ENCODE measurements at places on chromosomes 3 and 15.

DNA sequence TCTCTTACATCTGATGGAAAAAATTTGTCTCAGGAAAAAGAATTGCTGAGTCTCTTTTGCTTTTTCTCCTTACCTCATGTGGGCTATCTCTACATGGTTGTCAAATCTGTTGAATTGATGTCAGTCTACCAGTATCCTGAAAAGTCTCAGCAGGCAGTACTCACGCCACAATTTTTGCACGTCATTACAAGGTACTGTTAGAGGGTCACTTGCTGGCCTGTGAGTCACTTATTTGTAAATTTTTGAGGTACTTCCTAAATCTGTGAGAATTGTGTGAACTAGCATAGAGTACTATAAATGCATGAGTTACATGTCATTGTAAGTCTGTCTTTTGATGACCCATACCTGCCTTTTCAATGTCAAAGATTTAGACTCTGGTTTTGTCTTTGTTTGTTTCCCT, 15.9 kb downstream of the HPS3 start:
- no peak for DNase-seq

DNA sequence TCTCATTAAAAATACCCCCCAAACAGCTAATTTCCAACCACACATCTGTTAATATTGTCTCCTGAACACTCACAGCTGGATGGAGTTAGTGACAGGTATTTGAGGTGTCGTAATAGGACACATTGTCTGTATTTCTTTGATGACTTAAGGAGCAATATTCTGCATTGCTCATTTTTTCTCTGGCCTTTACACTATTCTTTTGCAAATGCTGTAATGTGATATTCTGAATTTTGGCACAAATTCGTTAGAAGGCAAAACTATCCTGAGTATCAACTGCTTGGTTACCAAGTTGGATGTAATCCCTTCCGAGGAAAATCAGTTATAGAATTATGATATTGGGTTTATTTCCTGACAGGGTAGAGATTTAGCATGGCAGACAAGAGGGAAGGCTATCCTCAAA, 1030.2 kb downstream of the MCTP2 start:
- no peak for DNase-seq

DNA sequence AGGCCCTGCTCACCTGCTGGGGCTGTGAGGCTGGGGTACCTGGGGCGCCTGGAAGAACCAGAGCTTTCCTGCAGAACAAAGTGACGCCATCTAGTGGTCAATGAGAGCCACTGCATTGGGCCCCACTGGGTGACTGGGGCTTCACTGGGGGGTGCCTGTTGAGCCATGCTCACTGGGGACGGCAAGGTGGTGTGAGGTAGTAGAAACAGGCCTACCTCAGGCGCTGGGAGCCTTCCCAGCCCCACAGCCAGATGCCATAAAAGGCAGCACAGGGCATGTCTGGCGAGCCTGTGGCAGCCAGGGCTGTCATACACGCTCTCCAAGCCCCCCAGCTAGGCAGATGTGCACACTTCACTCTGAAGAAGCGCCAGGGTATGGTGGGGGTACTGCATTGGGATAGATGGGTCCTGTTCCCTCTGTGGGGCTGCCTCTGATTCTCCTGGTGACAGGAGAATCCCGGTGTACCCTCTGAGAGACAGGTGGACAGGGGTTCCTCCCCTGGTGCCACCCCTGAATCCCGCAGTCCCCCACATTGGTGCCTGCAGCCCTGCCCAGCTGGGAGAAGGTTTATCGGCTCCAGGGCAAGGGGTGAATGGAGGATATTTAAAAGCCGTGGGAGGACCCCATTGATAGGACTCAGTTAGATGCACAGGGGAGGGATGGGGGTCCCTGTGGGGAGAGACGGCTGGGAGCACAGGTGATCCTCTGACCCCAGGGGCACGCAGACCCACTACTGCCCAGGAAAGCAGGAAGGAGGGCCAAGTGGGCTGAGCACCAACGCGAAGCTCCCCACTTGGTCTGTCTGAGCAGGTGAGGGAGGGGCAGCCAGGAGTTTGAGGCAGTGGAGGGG, 178.8 kb downstream of the NSMCE3 start:
- peak; percentile 61 for DNase-seq

DNA sequence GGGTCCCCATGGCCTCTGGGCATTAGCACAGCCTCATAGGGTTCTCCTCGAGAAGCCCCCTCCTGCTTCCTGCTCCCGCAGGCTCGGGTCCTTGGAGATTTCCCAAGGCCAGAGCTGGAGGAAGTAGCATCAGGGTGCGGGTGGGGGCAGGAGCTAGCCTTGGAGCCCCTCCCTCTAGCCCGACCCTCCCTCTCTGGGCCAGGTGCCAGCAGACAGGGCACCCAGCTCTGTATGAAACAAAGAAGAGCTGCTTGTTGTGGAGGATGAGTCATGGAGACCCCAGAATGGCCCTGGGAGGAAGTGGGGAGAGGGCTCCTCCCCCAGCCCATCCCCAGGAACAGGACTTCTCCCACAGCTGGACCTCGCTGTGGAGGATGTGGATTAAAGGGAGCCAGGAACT, 29.2 kb downstream of the EPHB3 start:
- no peak for DNase-seq

- no peak for DNase-seq
Observed at GRCh38 chr3:136653628-136654027, 98.5 kb downstream of the STAG1 start.

GRCh38 chr15:63048776-63049665, 6.5 kb downstream of the TPM1 start:
- DNase-seq, result peak; percentile 43

GRCh38 chr15:76979331-76979925, 15.5 kb upstream of the PSTPIP1 start:
- DNase-seq, result no peak

DNA sequence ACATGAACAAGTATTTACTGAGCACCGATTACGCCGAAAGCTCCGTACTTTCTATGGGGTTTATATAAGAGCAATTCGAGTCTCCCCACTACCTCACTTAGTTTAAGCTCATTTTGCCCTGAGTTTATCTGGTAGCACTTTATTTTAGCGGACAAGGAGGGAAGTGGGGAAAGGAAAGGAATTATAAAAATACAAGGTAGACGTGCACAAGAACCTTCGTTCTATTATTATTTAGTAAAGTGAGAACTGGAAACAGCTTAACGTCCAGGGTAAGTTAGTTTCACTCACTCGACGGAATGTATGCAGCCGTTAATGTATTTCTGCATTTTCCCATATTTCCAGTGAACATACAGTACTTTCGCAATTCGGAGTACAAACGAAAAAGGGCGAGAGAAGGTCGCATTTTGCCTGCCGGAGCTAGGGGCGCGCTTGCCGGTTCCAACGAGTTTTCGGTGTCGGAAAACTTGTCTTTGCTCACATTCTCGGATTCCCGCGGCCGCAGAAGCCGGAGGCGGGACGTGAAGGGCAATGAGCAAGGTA, 1.2 kb upstream of the STT3B start:
- DNase-seq, result no peak

GRCh38 chr3:168048414-168049330, 47.1 kb downstream of the GOLIM4 start:
- DNase-seq, result no peak

DNA sequence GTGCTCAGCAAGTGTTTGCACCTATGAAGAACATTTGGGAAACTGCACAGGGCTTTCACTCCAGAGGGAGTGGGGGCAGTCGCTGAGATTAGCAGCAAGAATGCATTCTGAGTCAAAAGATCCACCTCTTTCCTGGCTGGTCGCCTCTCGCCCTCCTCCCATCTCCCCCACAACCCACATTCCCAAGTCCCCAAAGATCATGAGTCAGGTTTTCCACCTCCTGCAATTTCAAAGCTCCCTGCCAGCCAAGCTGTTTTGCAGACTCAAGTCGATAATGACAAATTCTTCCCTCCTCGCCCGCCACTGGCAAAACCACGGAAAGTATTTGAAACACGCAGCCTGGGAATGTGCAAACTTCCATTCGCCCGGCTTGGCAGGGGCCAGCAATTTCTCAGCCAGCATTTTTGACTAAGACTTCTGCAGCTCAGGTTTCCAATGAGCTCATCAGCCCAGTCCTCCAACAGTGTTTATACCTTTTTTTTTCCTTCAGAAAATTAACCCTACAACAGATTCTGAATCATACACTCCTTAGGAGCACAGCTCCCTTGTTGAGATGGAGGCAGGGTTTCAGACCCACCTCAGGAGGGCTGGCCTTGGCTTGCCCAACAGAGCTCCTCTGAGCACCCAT, 181.4 kb downstream of the SMAD6 start:
- DNase-seq, result no peak

GRCh38 chr3:172138792-172139507, 99.6 kb downstream of the FNDC3B start:
- peak; percentile 48 for DNase-seq

DNA sequence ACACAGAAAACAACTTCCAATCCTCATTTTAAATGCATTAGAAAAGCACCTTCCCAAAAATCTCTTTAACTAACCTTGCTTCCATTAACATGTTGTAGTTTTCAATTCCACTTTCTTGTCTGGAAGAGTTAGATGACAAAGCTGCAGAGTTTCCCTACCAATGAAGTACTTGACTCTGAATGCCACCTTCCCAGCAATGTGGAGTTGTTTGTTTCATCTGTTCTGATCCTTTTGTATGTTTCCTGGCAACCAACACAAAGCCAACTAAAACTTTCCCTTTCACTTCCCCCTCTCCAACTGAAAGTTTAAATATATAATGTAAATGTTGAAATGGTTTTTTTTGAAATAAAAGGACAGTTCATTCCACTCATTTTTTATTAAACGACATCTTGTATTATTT, at the start of gene WDR49:
Gene WDR49, minus strand, starts transcription at position 183 of the 400 bp plus-strand sequence. CDS start 517 bp downstream, outside the sequence.
- no peak for DNase-seq

GRCh38 chr3:33047842-33048834, 48.8 kb downstream of the GLB1 start:
- peak; percentile 22 for DNase-seq

GRCh38 chr3:105260385-105260784, 106.3 kb upstream of the ALCAM start:
- peak; percentile 2 for DNase-seq

GRCh38 chr3:183298701-183299153, 45.7 kb downstream of the B3GNT5 start:
- no peak for DNase-seq

DNA sequence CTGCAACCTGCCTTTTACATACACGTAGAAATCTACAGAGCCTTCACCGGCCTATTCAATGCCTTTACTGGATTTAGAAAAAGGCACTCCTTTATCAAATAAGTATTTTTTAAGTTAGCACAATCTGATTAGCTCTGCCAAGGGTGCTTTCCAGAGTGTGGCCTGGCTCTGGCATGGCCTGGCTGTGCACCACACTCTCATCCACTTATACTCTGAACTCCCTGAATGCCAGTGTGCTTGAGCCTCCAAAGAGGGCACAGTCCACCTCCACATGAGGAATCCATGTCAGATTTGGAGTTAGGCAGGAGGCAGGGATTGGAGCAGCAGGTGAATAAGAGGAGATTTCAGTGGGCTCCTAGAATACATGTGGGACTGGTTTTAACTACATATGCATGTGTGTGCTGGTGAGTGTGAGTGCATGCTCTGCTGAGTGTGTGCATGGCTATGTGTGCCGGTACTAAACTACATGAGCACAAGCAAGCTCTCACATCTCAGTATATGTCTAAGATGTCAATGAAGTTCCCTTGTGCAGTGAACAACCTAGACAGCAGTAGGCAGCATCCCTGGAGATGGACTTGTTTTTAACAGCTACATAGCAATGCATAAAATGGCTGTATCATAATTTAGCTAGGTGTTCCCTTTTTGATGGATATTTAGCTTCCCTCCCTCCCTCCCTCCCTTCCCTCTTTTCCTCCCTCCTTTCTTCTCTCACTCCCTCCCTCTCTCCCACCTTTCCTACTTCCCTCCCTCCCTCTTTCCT, 17.8 kb upstream of the ZFAND6 start:
- DNase-seq, result no peak

DNA sequence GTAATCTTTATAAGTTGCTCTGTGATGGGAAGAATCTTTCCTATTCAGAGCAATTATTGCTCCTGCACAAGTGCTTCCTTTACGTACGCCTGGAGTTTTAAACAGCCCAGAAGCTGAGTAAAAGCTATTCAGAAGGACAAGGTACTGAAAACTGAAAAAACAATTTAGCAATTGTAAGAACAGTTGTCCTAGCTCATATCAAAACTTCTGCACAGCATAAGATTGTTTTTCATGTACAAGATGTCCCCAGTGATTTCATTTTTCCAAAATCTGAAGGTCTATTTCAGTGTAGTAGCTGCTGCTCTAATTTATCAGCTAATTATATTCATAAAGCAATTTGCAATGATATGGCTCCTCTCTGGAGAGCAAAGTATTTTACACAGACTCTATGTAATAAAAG, 23.7 kb downstream of the KCNAB1 start:
- no peak for DNase-seq

- no peak for DNase-seq
Observed at GRCh38 chr3:24315971-24316370, 178.7 kb downstream of the THRB start.

DNA sequence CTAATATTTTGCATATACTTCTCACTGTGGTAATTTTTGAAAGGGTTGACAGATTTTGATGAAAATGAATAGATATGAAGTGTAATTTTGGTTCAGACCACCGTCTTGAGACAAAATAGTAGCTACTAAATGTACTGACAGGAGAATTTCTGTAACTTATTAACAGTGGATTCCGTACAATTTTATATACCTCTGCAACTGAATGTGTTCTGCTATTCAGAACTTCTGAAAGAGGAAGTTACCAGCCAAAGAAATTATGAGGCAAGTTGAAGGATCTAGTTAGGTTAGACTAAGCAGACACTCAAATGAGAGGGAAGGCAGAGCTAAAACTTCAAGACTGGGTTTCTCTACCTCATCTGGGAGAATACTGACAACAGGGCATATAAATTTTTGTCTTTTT, 29.4 kb downstream of the GAP43 start:
- no peak for DNase-seq

DNA sequence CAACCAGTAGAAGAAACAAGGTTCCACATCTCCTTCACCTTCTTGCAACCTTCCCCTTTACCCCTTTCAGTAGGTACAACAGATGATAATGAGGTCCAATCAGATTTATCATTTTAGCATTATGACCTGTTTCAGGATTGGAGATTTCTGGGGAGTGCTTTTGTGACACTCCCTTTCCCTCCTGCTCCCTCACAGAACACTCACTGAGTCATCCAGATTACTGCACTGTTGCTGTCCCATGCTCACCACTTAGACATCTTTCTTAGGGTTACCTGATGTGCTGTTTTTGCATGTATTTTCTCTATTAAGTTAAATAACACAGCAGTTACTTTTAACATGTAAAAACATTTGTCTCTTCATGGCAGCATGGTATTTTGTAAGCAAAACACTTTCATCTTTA, 118.5 kb downstream of the MFSD1 start:
- no peak for DNase-seq

- DNase-seq, result no peak
Observed at GRCh38 chr3:53700441-53700840, 145.8 kb downstream of the CHDH start.

- DNase-seq, result no peak
Observed at GRCh38 chr3:142796823-142797222, 73.0 kb downstream of the TRPC1 start.

GRCh38 chr3:159413319-159413718, 575.3 kb upstream of the IL12A start:
- DNase-seq, result no peak

DNA sequence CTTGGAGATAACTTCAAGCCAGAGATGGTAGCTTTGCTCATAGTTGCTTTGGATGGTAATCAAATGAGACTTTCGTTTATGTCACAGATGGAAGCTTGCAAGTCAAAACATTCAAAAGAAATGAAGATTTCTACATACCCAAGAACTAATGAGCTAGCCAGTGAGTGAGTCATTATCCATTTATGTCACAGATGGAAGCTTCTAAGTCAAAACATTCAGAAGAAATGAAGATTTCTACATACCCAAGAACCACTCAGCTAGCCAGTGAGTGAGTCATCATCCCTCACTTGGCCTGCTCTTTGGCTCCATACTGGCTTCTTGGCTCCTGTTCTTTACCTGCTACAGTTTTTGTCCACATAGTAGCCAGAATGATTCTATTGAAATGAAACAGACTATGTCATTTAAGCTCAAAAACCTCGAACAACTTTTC, 559.8 kb upstream of the CBLB start:
- peak; percentile 20 for DNase-seq
